Pancreas (tissue), 10 donors: ENCODE measurements at places on chromosomes 7 and 10. TPM values are rescaled to one million over a fixed set of nuclear protein-coding genes. Genes with fewer than 3 reads are reported as not detected.

The CRHR2 gene
- total RNA-seq = 0.66 TPM

The DOCK4 gene
- 6.1 TPM for total RNA-seq

The RGS10 gene
- 15.9 TPM for total RNA-seq

The ANKRD2 gene
- total RNA-seq = 0.19 TPM

The DNAJC12 gene
- 11.6 TPM for total RNA-seq

The EEPD1 gene
- total RNA-seq = 13.0 TPM

The VPS37D gene
- total RNA-seq = 2.9 TPM

The TFPI2 gene
- total RNA-seq = 49.2 TPM

The NPY4R gene
- not detected for total RNA-seq

The RELN gene
- 1.00 TPM for total RNA-seq

DNA sequence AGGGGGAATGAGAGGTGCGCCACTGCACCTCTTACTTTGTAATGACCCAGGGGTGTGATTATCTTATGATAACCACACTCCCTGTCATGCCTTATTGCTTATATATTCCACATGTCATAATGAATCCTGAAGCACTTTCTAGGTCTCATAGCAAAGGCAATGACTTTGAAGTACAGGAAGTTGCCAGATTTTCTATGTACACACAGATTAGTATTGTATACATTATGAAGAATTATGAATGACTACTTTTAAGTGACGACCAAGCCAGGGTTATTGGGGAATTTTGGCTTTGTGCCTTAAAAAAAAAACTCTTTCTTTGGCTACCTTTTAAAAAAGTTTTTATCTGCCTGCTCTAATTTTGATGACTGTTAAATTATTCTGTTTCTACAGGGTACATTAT is 269.6 kb downstream of the MDFIC start:
- DNase-seq = no peak

DNA sequence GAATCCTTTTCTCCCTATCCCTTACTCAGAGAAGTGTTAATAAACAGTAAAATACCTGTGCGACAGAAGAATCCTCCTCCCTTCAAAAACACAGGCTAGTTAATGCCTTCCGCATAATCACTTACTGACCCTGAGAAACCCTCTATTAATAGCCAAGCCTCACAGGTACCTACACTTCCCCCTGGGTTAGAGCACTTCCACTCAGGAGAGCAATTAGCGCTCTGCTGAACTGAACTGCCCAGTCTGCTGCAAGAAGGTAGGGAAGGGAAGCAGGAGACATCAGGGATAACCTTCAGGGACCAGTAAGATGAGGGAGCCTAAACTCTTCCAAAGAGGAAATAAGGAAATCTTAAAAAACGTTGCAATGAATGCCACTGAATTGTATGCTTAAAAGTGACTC is 39.6 kb downstream of the KIAA1549 start:
- DNase-seq = no peak

DNA sequence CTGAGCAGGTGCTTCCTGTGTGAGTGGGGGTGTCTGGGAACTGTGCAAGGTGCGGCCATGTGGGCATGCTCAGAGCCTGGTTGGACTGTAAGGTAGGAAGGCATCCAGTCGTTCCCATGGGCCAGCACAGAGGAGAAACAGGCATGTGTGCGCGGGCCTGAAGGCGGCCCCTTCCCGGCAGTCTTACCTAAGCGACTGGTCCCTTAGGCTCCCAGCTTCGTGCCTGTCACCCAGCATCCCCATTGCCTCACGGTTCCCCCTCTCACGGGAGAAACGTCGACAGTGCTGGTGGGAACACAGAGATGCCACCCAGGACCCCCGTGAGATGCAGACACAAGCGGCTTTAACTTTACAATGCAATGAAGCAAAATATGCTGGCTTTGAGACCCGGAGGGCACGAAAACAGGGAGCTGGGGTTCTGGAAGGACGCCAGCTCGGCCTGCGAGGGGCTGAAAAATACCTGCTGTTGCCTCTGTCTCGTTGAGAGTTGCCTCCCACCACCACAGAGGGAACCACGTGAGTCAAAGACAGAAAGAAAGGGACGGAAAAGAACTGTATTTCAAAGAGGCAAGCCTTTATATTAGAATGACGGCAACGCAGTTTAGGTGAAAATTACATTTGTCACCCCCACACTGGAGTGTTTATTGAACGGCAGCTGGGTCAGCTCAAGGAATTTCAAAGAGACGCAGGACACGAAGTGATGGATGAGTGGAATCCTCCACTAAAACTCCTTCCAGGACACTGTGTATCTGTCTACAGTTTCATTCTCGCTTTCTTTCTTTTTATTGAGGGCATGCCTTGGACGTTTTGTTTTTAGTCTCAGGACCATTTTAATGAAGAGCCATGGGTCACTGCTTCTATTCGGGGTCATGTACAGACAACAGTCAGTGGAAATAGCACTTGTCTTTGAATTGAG is 128.4 kb downstream of the DNAJB6 start:
- DNase-seq = no peak

GRCh38 chr10:119650692-119651513 is at the start of gene BAG3:
Gene BAG3, plus strand, starts transcription at chr10:119651380. Its CDS starts 296 bp downstream, at chr10:119651676.
- peak; percentile 96 for DNase-seq

DNA sequence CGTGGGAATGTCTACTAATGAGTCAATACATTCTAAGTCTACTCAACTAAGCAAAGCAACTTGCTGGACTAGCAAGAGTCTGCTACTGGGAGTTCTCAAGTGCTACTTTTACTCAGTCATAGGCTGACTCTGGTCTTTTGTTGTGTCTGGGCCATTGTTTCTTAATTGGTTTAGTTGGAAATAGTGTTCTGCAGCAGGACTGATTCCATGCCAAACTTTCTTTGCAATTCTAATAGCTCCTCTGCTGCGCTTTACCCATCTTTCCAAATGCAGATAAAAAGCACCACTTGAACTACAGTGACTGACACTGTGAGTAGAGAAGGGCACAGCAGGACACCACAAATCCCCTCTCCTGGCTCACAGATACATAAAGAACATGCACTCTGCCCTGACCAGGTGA is 125.7 kb downstream of the CD36 start:
- DNase-seq = no peak

DNA sequence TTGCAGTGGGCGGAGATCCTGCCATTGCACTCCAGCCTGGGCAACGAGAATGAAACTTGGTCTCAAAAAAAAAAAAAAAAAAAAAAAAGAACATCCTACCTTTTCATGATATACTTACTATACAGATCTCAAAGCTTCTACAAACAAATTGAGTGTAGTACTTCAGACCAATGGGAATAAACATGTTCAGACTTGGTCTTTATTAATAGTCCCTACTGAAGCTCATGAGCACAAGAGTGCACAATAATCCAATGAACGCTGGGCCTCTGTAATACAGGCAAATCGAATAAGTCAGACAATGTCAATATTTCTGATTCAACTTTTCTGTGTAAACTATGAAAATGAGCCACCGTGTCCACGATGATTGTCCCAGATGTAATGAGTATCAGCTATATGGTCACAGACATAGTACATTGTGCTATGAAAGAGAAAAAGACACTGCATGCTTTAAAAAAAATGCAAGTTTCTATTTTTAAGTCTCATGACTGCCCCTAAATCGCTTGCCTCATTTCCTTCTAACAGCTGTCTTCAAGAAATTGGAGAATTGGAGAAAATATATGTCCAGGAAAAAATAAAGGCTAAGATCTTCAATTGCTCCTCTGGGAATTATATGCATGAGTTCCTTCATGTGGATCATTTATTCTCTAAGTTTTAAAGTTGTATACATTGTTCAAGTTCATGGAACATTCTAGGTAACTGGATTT is 64.0 kb upstream of the CTTNBP2 start:
- no peak for DNase-seq

DNA sequence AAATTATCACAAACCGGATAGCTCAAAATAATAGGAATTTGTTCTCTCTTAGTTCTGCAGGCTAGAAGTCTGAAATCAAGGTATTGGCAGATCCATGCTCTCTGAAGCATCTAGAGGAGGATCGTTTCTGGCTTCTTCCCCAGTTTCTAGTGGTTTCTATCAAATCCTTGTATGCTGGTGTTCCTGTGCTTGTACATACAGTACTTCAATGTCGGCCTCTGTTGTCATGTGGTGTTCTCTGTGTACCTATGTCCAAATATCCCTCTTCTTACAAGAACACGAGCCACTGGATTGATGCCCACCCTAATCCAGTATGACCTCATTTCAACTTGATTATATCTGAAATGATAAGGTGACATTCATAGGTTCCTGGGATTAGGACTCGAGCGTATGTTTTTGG is 9.8 kb upstream of the TAX1BP1 start:
- no peak for DNase-seq

GRCh38 chr10:33321516-33321915 is 13.0 kb downstream of the NRP1 start:
- no peak for DNase-seq

DNA sequence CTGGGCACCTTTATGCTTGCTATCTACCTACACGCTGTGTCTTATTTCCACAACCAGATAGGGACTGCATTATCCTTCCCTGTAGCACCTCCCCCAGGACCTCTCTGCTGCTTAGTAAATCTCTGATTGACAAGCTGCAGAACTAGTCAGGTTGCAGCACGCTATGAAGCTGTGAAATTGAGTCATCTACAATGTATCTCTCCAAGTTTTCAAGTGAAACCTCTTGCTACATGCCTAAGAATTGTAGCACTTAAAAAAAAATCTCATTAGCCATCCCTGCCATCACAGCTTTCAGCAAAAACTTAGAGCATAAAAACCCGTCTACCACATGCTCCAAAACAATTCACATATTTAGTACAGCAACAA is 69.7 kb upstream of the FGFR2 start:
- no peak for DNase-seq

DNA sequence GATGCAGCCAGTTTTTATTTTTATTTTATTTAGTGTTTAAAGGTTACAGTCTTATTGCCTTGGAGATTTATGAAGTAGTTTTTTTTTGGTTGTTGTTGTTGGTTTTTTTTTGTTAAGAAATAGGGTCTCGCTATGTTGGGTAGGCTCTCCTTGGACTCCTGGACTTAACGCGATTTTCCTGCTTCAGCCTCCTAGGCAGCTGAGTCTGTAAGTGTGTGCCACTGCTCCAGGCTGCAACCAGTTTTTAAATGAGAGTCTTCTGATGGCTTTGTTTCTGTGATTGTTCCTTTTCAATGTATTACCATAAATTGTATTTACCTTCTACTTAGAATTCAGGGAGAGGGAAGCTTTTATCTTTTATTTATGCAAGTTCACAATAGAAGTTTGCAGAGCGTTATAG is 62.8 kb downstream of the BICC1 start:
- no peak for DNase-seq
